ENCODE measurements at places on chromosomes 7 and 10. TPM values are rescaled to one million over a fixed set of nuclear protein-coding genes. Genes with fewer than 3 reads are reported as not detected.
A peak's percentile ranks its signal among the peaks of the same experiment; 100 is the strongest.

DNA sequence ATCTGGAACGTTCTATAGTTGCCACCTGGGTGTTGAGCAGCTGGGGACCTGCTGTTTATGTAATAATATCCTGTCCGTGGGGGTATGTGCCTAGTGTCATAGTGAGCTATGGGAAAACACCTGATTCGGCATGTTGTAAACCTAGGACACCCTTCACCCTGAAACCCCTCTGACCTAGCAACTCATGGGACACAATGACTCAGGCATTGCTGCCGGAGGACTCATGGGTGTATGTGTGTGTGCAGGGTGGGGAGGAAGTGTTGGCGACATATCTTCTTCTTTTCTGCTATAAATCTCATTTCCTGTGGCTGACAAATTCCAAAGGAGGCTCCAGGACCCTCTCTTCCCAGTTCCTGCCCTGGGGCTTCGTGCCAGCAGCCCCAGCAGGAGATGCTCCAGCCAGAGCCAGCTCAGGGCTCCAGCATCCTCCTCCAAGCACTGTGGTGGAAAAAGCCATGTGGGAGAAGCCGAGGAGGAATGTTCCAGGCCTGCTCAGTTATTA lies 77.0 kb upstream of the PODXL start:
- H3K27me3 ChIP-seq = no peaks in the 10 kb centered on the region
- no peaks in the 10 kb centered on the region for H3K4me1 ChIP-seq
- H3K36me3 ChIP-seq = no peaks in the 10 kb centered on the region
- no peak overlapping the region for H3K27ac ChIP-seq
- no peak for DNase-seq
- no peak overlapping the region for H3K4me3 ChIP-seq

DNA sequence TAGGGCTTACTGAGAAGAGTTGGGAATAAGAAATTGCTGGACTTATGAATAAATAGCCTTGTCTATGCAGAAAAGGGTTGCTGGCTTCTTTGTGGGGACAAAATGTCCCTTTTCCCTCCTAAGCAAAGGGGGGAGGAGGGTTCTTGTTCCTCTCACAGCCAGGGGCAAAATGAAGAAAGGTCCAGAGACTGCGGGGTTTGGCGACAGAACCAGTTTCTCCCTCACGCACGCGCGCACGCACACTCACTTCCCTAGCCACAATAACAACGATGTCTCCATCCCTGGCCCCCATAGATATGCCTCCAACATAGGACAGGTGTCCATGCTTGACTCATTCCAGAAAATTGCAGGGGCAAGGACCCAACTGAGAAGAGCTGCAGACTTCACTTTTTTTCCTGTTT lies 3.3 kb downstream of the ZMIZ1 start:
- DNase-seq = peak; percentile 65
- H3K27me3 ChIP-seq = no peaks in the 10 kb centered on the region
- no peaks in the 10 kb centered on the region for H3K36me3 ChIP-seq
- peaks cover 11% of the 10 kb centered on the region for H3K4me1 ChIP-seq
- peak overlapping the region; percentile 98 for H3K4me3 ChIP-seq

- no peak overlapping the region for H3K4me3 ChIP-seq
- no peaks in the 10 kb centered on the region for H3K4me1 ChIP-seq
- no peaks in the 10 kb centered on the region for H3K36me3 ChIP-seq
- no peak overlapping the region for H3K27ac ChIP-seq
- no peak for DNase-seq
These were observed 257.4 kb downstream of the KCNMA1 start for GRCh38 chr10:77380191-77380590.

- H3K4me3 ChIP-seq = no peak overlapping the region
- no peak for DNase-seq
- H3K36me3 ChIP-seq = no peaks in the 10 kb centered on the region
- H3K27ac ChIP-seq = no peak overlapping the region
These were observed 274.2 kb downstream of the ADARB2 start for GRCh38 chr10:1462994-1463633.

DNA sequence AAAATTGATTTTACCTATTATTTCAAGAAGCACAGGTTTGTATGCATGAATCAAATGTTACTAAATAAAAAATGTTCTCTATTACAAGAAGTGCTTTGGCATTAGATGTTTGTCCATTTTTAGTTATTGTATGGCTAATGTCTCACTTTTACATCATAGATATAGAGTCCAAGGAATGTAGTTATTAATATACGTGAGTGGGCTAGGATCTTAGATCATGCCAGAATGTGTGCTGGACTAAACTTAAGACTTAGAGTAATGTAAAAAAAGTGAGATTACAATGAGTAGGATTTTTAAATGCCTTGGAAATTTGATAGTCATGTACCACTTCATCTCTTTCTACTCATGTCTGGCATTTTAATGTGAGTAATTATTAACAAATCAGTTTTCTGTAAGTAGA lies 196.6 kb downstream of the ARL4A start:
- DNase-seq = no peak
- no peaks in the 10 kb centered on the region for H3K27me3 ChIP-seq
- H3K36me3 ChIP-seq = no peaks in the 10 kb centered on the region

DNA sequence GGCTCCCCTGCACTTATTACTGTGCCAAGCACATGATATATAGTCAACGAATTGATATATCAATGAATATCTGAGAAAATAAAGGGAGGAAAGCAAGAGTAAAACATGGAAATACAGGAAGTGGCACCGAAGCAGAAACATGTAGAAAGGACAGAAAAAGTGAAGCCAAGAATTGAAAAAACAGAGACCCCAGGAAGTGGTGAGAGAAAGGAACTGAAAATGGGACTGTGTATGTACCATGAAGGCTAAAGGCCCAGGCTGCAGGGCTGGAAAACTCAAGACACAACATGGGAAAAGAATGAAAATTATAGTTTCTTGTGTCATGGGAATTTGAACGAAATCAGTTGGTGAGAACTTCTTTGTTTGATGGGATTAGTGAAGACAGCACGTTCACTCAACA lies 60.6 kb downstream of the MAP3K8 start:
- H3K36me3 ChIP-seq = no peaks in the 10 kb centered on the region
- H3K4me3 ChIP-seq = no peak overlapping the region
- H3K27ac ChIP-seq = no peak overlapping the region

GRCh38 chr7:135666846-135667245 lies 4.5 kb downstream of the STMP1 start:
- no peak for DNase-seq
- H3K4me1 ChIP-seq = peaks cover 5% of the 10 kb centered on the region
- no peak overlapping the region for H3K27ac ChIP-seq
- no peak overlapping the region for H3K4me3 ChIP-seq
- no peaks in the 10 kb centered on the region for H3K36me3 ChIP-seq
- H3K27me3 ChIP-seq = no peaks in the 10 kb centered on the region

DNA sequence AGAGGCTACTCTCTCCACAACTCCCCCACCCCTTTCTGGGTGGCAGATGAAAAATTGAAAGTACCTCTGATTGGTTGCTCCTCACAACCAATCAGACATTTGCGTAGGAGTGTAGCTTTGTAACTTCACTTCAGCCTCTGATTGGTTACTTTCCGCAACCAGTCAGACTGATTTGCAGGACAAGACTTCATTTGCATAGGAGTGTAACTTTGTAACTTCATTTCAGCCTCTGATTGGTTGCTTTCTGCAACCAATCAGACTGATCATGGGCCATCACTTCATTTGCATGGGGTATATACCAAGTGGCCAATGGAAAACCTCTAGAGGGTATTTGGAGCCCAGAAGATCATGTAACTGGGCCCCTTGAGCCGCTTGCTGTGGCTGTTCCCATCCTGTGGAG lies 25.6 kb downstream of the CDNF start:
- H3K4me1 ChIP-seq = no peaks in the 10 kb centered on the region
- no peak overlapping the region for H3K4me3 ChIP-seq
- H3K27me3 ChIP-seq = no peaks in the 10 kb centered on the region
- DNase-seq = no peak
- no peaks in the 10 kb centered on the region for H3K36me3 ChIP-seq
- H3K27ac ChIP-seq = no peak overlapping the region

DNA sequence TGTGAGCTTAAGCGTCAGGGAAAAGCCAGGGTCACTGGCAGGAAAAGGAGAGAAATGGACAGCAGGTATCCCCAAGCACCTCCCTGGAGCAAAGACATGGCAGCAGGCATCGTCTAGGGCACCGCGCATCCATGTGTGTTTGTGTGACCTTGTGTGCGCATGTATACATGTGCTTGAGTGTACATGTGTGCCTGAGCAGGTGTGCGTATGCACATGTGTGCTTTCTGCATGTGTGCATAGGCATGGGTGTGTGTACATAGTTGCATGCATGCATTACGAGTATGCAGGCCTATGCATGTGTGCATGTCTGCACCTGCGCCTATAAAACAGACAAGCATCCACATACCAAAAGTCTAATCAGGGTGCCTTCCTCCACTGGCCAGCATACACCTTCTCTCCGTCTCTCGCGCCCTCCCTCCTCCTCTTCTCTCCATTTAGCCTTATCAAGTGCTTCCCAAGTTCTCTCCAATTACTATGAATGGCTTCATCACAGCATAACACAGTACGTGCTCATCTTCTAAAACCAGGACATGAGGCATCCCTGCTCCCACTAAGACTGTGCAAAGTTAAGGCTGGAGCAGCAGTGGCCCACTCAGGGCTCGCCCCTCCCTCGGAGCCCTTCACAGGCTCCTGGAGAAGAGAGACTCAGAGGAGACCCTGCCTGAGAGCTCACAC lies 30.6 kb downstream of the RASGEF1A start:
- peaks cover 5% of the 10 kb centered on the region for H3K27me3 ChIP-seq
- no peak overlapping the region for H3K27ac ChIP-seq
- no peak for DNase-seq
- H3K36me3 ChIP-seq = no peaks in the 10 kb centered on the region
- H3K4me3 ChIP-seq = no peak overlapping the region

DNA sequence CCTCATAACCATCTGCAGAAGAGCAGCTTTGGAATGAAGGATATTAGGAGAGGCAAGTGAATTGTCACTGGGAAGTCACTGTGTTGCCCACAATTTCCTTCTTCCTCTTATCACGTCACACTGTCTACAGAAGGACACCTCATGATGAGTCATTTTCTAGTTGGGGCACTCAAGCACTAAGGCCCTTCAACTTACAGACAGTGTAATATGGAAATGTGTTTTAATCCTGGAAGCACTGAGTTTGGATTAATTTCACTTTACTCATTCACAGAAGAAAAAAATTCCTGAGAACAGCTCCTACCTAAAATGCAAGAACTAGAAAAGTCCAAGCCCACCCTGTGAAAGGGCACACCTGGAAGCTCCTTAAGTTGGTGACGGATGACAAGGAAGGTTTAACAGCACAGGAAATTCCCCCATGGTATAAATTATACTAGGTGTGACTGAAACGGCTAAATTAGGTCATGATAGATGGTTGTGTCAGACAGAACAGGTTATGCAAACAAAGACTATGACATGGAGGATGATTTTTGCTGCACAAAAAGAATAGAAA lies 56.6 kb downstream of the PARD3 start:
- DNase-seq = no peak
- no peaks in the 10 kb centered on the region for H3K4me1 ChIP-seq
- no peak overlapping the region for H3K4me3 ChIP-seq
- peak overlapping the region; percentile 56 for H3K27ac ChIP-seq
- H3K36me3 ChIP-seq = no peaks in the 10 kb centered on the region

- no peaks in the 10 kb centered on the region for H3K36me3 ChIP-seq
- no peak overlapping the region for H3K4me3 ChIP-seq
- no peak for DNase-seq
- no peaks in the 10 kb centered on the region for H3K4me1 ChIP-seq
These were observed 213.8 kb downstream of the MGMT start for GRCh38 chr10:129680661-129681344.

GRCh38 chr10:33871061-33871956 lies 536.8 kb upstream of the NRP1 start:
- no peaks in the 10 kb centered on the region for H3K36me3 ChIP-seq
- no peaks in the 10 kb centered on the region for H3K4me1 ChIP-seq
- H3K4me3 ChIP-seq = no peak overlapping the region
- H3K27me3 ChIP-seq = no peaks in the 10 kb centered on the region
- no peak for DNase-seq

DNA sequence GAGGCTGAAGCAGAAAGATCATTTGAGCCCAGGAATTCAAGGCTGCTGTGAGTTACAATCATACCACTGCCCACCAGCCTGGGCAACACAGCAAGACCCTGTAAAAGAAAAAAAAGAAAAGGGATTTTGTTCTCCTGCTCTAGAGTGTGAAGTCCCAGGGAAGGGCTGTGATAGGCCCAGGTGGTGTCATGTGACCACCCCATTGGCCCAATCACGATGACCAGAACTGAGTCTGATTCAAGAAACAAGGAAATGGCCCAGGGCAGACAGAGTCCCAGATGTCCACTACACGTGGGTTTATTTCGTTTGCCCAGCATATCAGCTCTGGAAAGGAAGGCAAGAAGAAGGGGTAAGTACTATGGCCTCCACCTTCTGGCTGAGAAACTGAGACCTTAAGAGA lies 81.3 kb upstream of the CUX1 start:
- H3K4me1 ChIP-seq = peaks cover 3% of the 10 kb centered on the region
- no peaks in the 10 kb centered on the region for H3K27me3 ChIP-seq
- no peak overlapping the region for H3K27ac ChIP-seq
- no peak overlapping the region for H3K4me3 ChIP-seq

DNA sequence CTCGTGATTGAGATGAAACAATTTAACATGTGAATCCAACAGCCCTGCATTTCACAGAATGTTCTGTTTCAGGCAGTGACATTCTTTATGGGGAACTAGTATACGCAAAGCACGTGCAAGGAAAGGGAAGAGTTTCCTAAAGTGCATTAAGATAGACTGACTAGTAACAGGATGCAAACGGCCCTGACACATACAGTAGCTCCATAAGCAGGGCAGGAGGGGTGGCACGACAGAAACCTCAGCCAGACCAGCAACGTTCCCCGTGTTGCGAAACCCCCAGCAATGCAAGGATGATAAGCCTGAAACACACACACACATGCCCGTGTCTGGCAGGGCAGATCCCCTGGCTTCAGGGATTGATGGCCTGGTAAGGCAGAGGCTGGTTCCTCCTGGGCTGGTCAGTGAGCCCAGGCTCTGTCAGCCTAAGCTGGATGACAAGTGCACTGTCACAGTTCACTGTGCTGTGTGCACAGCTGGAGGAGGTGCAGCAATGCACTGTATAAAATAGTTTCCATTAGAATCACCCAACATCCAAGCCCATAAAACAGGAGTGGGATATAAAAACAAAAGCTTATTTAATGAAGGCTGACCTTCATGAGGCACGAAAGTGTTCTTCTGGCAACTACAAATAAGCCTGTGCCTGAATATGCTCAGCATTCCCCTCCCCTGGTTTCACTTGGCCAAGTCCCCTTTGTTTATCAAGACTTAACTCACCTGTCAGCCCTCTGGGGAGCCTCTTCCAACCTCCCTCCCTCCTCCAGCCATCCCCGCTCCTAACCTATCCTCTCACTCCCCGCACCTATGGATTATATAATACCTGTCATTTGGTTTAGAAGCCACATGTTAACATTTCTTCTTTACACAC lies 88.8 kb downstream of the GSAP start:
- DNase-seq = no peak
- H3K4me1 ChIP-seq = peaks cover 10% of the 10 kb centered on the region
- H3K27me3 ChIP-seq = no peaks in the 10 kb centered on the region
- H3K36me3 ChIP-seq = no peaks in the 10 kb centered on the region
- H3K27ac ChIP-seq = peak overlapping the region; percentile 61
- no peak overlapping the region for H3K4me3 ChIP-seq

GRCh38 chr10:58994226-58995057 lies 182.0 kb upstream of the PHYHIPL start:
- no peaks in the 10 kb centered on the region for H3K36me3 ChIP-seq
- no peaks in the 10 kb centered on the region for H3K27me3 ChIP-seq
- no peak overlapping the region for H3K4me3 ChIP-seq
- H3K4me1 ChIP-seq = no peaks in the 10 kb centered on the region
- H3K27ac ChIP-seq = no peak overlapping the region

GRCh38 chr7:23598296-23598695 lies 1.1 kb downstream of the CCDC126 start:
- H3K4me1 ChIP-seq = peaks cover 6% of the 10 kb centered on the region
- H3K27me3 ChIP-seq = no peaks in the 10 kb centered on the region
- H3K27ac ChIP-seq = peak overlapping the region; percentile 99
- peak overlapping the region; percentile 88 for H3K4me3 ChIP-seq
- no peaks in the 10 kb centered on the region for H3K36me3 ChIP-seq

CLDN15 gene
- 44.6 TPM for total RNA-seq

PLEKHS1 gene
- 30.0 TPM for total RNA-seq

Measured in breast epithelium (tissue), 4 donors.